NCI-H2081 treated with DMSO at 0.1 percent for 48 hours (cell line): ENCODE measurements at places on chromosomes 5 and 9.

- DNase-seq: no peak
Observed at GRCh38 chr5:96373381-96373733, 59.7 kb downstream of the PCSK1 start.

- no peak for DNase-seq
Observed at GRCh38 chr5:80959138-80959537, 1.0 kb upstream of the RASGRF2 start.

GRCh38 chr5:133116601-133117000, 64.8 kb downstream of the HSPA4 start:
- DNase-seq: no peak

- no peak for DNase-seq
Observed at GRCh38 chr5:150129813-150130492, 25.7 kb downstream of the PDGFRB start.

- DNase-seq: no peak
Observed at GRCh38 chr5:73615947-73616346, 10.0 kb upstream of the ARHGEF28 start.

DNA sequence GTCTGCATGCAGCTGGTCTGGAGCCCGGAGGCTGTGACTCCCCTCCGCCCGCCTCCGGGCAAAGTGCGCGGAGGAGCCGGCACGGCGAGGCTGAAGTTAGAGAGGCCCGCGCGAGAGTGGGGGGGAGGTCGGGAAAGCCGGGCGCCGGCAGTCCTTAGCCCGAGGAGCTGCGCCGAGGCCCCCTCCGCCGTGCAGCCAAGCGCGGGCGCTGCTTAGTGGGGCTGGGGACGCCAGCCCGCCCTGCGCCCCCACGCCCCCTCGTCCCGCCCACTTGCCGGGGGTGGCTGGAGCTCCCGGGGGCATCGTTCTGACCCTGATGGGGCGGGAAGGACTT, 403 bp downstream of the NINJ1 start:
- DNase-seq: no peak

- DNase-seq: no peak
Observed at GRCh38 chr5:64754066-64754465, 14.4 kb downstream of the SREK1IP1 start.

GRCh38 chr5:180974612-180975315, 13.9 kb upstream of the BTNL3 start:
- no peak for DNase-seq

- no peak for DNase-seq
Observed at GRCh38 chr5:168023191-168023590, 268.3 kb upstream of the WWC1 start.

- DNase-seq: no peak
Observed at GRCh38 chr9:4308482-4308881, 8.6 kb upstream of the GLIS3 start.

GRCh38 chr9:116491219-116491618, 195.9 kb upstream of the TRIM32 start:
- DNase-seq: no peak

GRCh38 chr9:109593612-109594011, 95.5 kb upstream of the PTPN3 start:
- no peak for DNase-seq

- DNase-seq: no peak
Observed at GRCh38 chr5:88680253-88681132, 202.5 kb downstream of the MEF2C start.

DNA sequence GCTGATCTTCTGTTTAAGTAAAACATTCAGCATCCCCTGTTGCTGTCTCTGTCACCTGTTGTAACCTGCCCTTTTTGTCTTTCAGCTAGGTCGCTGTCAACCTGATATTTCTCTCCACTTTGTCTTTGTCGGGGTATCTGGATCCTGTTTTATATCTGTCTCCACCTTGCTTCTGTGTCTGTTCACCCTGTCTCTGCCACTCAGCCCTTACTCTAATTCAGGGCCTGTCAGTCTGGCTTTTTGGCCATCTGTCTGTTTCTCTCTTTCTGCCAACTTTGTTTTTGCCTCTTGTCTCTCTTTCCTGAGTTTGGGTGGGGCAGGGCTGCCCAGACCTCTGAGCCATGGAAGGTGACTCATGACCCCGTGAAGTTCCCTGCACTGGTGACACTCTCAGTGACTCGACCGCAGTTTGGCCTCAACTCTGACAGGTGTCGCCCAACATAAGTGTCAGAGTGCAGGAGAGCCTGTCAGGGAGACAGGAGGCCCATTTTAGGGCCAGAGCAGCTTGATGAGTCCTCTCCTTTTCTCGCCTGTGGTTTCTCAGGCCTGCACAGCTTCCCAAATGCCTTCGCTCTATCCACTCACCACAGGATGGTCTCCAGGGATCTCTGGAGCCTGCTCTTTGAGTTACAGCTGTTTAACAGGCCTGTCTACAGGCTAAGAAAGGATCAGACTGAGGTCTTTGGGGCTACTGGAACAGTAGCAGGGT, 868 bp downstream of the ZBTB43 start:
- no peak for DNase-seq

- DNase-seq: no peak
Observed at GRCh38 chr5:126562823-126563222, 32.2 kb downstream of the ALDH7A1 start.

- DNase-seq: no peak
Observed at GRCh38 chr9:137660144-137660543, 41.3 kb downstream of the EHMT1 start.

- no peak for DNase-seq
Observed at GRCh38 chr5:6260846-6261245, 117.5 kb downstream of the MED10 start.

- no peak for DNase-seq
Observed at GRCh38 chr5:88190106-88190834, 78.4 kb downstream of the TMEM161B start.

GRCh38 chr5:168377525-168377924, 86.1 kb downstream of the WWC1 start:
- no peak for DNase-seq

DNA sequence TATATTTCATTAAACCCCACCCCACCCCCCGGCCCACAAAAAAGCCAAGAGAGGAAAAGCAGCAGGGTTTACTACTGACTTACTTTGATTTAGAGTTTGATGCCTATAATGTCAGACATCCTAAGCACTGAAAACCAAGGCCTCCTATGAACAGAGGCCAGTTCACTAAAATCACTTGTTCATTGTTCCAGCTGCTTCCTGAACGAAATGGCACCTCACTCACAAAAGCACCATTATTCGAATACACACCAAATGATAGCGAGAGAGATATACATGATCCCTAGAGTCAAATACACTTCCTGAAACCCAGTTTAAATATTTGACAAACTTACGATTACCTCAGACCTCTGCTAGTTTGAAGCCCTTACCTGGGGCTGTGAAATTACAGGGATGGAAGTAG, 66.6 kb downstream of the LPAR1 start:
- DNase-seq: no peak

DNA sequence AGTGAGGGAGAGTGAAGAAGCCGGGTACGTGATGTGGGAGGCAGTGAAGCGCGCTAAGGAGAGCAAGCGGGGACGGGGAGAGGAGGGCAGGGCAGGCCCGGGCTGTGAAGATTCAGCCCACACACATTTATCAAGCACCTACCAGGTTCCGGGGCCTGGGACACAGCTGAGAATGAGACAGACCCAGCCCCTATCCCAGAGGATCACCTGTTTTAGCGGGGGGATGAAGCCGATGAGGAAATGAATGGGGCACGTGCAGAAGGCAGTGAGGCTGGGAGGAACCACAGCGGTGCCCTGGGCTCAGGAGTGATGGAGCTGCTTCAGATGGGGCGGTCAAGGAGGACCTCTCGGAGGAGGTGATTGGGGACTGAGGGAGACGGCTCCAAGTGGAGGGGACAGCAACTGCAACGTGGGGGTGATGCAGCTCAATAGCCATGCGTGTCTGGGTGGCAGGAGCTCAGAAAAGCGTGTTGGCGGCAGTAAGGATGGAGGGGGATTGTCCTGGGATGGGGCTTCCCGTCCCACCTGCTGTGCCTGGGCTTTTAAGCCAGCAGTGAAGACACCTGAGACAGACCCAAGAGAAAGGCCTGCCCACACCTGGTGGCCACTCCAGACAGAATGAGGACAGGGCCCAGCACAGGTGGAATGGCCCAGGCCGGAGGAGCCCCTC, 77.5 kb upstream of the UNC5A start:
- DNase-seq: no peak
